Spinal cord (tissue), 10 donors: ENCODE measurements at places on chromosomes 1 and 21. TPM values are rescaled to one million over a fixed set of nuclear protein-coding genes. Genes with fewer than 3 reads are reported as not detected.
A peak's percentile ranks its signal among the peaks of the same experiment; 100 is the strongest.

The ATP6V1G3 gene
- total RNA-seq, result not detected

The SIM2 gene
- total RNA-seq, result 0.06 TPM

The USP16 gene
- 47.0 TPM for total RNA-seq

The ANKRD45 gene
- 9.7 TPM for total RNA-seq

The FHAD1 gene
- total RNA-seq, result 9.9 TPM

The SPRR5 gene
- not detected for total RNA-seq

The EPS8L3 gene
- not detected for total RNA-seq

The SH2D1B gene
- 0.17 TPM for total RNA-seq

The ROR1 gene
- 11.7 TPM for total RNA-seq

The KDF1 gene
- total RNA-seq, result not detected

The TSPEAR gene
- total RNA-seq, result 0.66 TPM

GRCh38 chr1:88612773-88613172 is 71.3 kb upstream of the PKN2 start:
- no peak overlapping the region for H3K4me3 ChIP-seq
- no peaks in the 10 kb centered on the region for H3K27me3 ChIP-seq
- no peaks in the 10 kb centered on the region for H3K36me3 ChIP-seq
- no peak overlapping the region for H3K27ac ChIP-seq

GRCh38 chr1:211469938-211470529 is 21.9 kb downstream of the RD3 start:
- no peaks in the 10 kb centered on the region for H3K36me3 ChIP-seq
- H3K4me3 ChIP-seq, result no peak overlapping the region
- peaks cover 8% of the 10 kb centered on the region for H3K4me1 ChIP-seq
- peaks cover 5% of the 10 kb centered on the region for H3K27me3 ChIP-seq

DNA sequence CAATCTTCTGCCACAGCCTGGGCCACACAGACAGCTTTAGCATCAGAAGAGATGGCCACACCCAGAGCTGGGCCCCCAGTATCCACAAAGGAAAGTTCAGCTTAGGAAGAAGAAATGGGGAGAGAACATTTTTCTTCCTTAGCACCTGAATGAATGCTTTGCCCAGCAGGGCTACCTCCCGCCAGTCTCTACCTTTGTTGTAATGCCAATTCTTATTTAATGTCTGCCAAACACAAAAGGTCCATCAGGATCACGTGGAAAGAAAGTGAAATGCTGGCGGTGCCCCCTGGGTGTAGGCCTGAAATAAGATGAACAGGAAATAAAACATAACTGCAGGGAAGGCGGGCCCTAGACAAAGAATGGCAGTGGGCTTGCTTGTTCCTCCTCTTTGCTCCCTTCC is 125.6 kb downstream of the CACNA1E start:
- H3K36me3 ChIP-seq, result peaks cover 2% of the 10 kb centered on the region
- H3K4me1 ChIP-seq, result peaks cover 8% of the 10 kb centered on the region
- H3K27me3 ChIP-seq, result no peaks in the 10 kb centered on the region
- no peak overlapping the region for H3K4me3 ChIP-seq
- no peak for DNase-seq

DNA sequence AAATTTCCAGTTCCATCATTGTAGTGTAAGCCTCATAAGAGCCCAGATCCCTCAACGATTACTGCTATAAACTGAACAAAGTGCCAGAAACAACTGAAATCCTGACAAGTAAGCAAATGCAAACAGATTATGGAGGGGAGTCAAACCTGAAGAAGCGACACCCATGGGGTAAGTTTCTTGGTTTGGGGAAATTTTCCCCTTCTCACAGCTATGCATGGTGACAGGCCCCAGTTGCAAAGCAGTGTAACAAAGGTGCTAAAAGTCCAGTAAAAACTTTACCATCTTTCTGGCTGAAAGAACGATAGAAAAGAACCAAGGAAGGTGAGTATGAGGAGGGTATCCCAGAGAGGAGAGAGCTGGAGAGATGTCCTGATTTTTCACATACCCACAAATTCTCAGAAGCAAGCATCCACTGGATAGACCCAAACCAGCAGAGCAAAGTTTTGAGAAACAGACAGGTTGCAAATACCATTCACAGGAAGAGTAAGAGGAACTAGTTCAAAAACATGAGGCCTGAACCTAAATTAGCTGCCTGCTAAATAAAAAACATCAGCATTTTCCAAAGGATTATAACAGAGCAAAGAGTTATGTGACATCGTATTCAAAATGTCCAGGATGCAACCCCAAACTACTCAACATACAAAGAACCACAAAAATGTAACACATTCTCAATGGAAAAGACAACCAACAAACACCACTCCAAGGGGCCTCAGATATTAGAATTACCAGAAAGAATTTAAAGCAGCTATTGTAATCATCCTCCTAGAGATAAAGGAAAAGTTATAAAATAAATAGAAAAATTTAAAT is 14.5 kb downstream of the SCYL3 start:
- peaks cover 27% of the 10 kb centered on the region for H3K36me3 ChIP-seq
- DNase-seq, result no peak
- no peak overlapping the region for H3K27ac ChIP-seq

- H3K27ac ChIP-seq, result no peak overlapping the region
- peak; percentile 53 for DNase-seq
- no peaks in the 10 kb centered on the region for H3K36me3 ChIP-seq
- no peak overlapping the region for H3K4me3 ChIP-seq
- peaks cover 8% of the 10 kb centered on the region for H3K4me1 ChIP-seq
- H3K27me3 ChIP-seq, result peaks cover 7% of the 10 kb centered on the region
These were observed 16.1 kb downstream of the TNFRSF8 start for GRCh38 chr1:12078938-12079861.

- H3K36me3 ChIP-seq, result no peaks in the 10 kb centered on the region
- H3K4me1 ChIP-seq, result no peaks in the 10 kb centered on the region
- DNase-seq, result no peak
- H3K27ac ChIP-seq, result no peak overlapping the region
- H3K27me3 ChIP-seq, result no peaks in the 10 kb centered on the region
These were observed 25.3 kb upstream of the NMNAT2 start for GRCh38 chr1:183443466-183443865.

- H3K27me3 ChIP-seq, result no peaks in the 10 kb centered on the region
- no peak overlapping the region for H3K27ac ChIP-seq
- peaks cover 32% of the 10 kb centered on the region for H3K36me3 ChIP-seq
- no peak for DNase-seq
- no peaks in the 10 kb centered on the region for H3K4me1 ChIP-seq
- H3K4me3 ChIP-seq, result no peak overlapping the region
These were observed 40.8 kb downstream of the CBS start for GRCh38 chr21:43034826-43035225.

- H3K27me3 ChIP-seq, result peaks cover 18% of the 10 kb centered on the region
- no peaks in the 10 kb centered on the region for H3K36me3 ChIP-seq
- no peak overlapping the region for H3K4me3 ChIP-seq
- no peak for DNase-seq
- H3K27ac ChIP-seq, result no peak overlapping the region
- no peaks in the 10 kb centered on the region for H3K4me1 ChIP-seq
These were observed 14.2 kb downstream of the PRRX1 start for GRCh38 chr1:170678027-170678600.

GRCh38 chr1:112744009-112744578 is 29.0 kb upstream of the PPM1J start:
- no peak overlapping the region for H3K27ac ChIP-seq
- DNase-seq, result no peak
- H3K27me3 ChIP-seq, result peaks cover 40% of the 10 kb centered on the region
- H3K4me3 ChIP-seq, result peak overlapping the region; percentile 27
- no peaks in the 10 kb centered on the region for H3K36me3 ChIP-seq

- no peaks in the 10 kb centered on the region for H3K4me1 ChIP-seq
- no peak for DNase-seq
- no peaks in the 10 kb centered on the region for H3K27me3 ChIP-seq
- no peak overlapping the region for H3K27ac ChIP-seq
- H3K4me3 ChIP-seq, result no peak overlapping the region
These were observed 23.6 kb downstream of the VAMP4 start for GRCh38 chr1:171718216-171718615.

DNA sequence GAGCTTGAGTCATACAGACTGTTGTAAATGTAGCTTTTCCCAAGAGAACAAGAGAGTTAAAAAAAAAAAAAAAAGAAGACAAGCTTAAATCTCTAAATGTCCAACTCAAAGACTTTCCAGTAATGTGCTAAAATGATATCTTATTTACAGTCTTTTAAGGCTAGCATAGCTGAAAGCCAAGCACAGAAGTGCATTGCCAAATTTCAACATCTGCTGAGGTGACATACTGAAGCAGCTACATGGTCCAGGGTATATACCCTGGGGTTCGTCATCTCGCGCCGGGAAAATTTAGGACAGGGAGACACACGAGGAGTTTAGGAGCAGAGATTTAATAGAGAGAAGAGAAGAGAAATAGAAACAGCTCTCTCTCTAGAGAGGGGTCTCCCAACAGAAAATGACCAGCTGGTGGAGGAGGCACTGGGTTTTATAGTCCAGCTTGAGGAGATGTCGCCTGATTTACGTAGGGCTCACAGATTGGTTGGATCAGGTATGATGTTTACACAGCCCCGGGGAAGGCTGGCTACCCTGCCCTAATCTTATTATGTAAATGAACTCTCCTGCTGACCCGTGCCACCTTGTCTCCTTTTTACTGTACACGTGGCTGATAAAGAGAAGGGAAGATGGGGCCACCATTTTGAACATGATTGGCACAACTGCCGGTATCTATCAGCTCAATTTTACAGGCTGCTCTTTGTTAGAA is 172.7 kb downstream of the TRIM33 start:
- H3K36me3 ChIP-seq, result no peaks in the 10 kb centered on the region
- no peaks in the 10 kb centered on the region for H3K27me3 ChIP-seq
- no peak overlapping the region for H3K4me3 ChIP-seq
- no peaks in the 10 kb centered on the region for H3K4me1 ChIP-seq
- DNase-seq, result no peak

DNA sequence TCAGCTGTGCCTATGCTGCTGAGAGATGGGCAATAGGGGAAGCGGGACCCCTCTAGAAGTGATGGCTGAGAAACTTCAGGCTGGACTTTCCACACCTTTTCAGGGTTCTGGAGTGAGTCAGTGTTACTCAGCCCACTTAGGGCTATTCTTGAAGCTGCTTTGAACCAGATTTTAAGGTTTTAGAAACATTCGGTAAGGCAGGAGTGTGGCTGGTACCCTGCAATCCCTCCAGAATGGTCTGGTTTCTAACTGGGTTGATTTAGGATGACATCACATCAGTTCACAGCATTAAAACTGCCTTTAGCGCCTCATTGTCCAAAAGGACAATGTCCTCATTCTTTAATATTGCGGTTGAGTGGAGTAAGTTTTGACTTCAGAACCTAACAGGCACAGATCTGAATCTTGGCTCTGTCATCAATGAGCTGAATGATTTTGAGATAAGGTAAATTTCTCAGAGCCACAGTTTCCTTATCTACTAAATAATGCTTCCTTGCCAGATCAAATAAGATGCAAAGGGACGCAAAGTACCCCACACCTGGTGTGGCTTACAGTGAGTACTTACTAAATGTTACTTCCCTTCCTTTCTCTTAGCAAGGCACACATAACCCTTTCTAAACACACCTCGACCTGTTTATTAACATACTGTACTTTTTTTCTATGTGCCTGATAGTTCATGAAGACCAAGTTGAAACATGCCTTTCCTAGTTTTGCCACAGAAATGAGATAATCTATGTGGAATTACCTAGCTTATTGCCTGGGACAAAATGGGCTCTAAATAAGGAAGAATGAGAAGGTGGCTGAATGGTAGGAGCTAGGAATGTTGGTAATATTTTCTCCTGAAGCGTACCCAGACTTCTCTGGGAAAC is 209.8 kb downstream of the ROR1 start:
- no peaks in the 10 kb centered on the region for H3K27me3 ChIP-seq
- no peak overlapping the region for H3K4me3 ChIP-seq
- no peaks in the 10 kb centered on the region for H3K36me3 ChIP-seq
- no peak for DNase-seq
- H3K4me1 ChIP-seq, result no peaks in the 10 kb centered on the region
